Left renal cortex interstitium (tissue), 4 donors: ENCODE measurements at places on chromosomes 11 and 22. TPM values are rescaled to one million over a fixed set of nuclear protein-coding genes. Genes with fewer than 3 reads are reported as not detected.

Gene DCUN1D5
- polyA plus RNA-seq = 36.0 TPM

DNA sequence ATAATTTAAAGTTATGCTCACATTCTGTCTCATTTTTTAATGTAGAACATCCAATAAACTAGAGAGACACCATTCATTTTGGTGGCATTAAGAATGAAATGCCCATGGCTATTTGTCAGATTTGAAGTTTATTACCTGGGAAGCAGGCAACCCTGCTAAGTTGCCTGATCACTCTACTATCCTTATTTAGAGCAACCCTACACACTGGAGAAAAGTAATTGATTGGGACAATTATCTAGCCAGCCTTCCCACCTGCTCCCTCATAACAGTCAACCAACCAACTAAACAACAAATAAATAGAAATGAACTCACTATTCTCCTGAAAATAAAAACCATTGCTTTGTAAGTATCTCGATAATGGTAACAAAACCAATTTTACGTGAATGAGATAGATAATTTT, 1129.0 kb upstream of the TENM4 start:
- DNase-seq = no peak

- DNase-seq = no peak
These were observed 267.2 kb upstream of the SYN3 start for GRCh38 chr22:33325232-33326004.

Gene CD82
- 21.3 TPM for polyA plus RNA-seq

Gene MS4A12
- not detected for polyA plus RNA-seq
